ENCODE measurements at places on chromosomes 16 and 17.

- DNase-seq, result no peak
These were observed 220.4 kb upstream of the CACNG5 start for GRCh38 chr17:66614469-66614868.

GRCh38 chr17:70644096-70644495 lies 474.8 kb downstream of the KCNJ2 start:
- no peak for DNase-seq

- DNase-seq, result no peak
These were observed 60.8 kb upstream of the TANC2 start for GRCh38 chr17:62905233-62905632.

GRCh38 chr16:19497176-19497575 lies 24.7 kb downstream of the GDE1 start:
- no peak for DNase-seq

DNA sequence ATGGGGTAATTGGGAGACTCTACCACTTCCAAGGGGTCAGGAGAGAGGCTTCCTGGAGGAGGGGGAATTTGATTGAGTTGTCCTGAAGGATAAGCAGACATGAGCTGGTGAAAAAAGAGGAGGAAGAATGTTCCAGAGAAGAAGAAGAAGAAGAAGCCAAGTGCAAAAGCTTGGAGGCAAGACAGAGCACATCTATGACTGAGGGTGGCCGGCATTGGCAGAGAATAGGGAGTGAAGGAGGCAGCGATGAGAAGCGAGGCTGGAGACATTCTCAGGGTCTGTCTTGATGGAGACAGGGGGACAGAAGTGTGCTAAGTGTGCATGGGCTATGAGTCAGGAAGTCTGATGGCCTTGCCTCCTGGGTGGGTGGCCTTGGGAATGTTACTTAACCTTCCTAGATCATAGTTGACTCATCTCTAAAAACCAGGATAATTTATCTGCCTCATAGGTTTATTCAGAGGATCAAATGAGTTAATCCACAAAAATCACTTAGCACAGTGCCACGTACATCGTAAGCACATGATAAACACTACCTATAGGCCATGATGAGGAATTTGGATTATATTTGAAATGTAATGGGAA lies 171.7 kb downstream of the ABCC12 start:
- DNase-seq, result no peak

DNA sequence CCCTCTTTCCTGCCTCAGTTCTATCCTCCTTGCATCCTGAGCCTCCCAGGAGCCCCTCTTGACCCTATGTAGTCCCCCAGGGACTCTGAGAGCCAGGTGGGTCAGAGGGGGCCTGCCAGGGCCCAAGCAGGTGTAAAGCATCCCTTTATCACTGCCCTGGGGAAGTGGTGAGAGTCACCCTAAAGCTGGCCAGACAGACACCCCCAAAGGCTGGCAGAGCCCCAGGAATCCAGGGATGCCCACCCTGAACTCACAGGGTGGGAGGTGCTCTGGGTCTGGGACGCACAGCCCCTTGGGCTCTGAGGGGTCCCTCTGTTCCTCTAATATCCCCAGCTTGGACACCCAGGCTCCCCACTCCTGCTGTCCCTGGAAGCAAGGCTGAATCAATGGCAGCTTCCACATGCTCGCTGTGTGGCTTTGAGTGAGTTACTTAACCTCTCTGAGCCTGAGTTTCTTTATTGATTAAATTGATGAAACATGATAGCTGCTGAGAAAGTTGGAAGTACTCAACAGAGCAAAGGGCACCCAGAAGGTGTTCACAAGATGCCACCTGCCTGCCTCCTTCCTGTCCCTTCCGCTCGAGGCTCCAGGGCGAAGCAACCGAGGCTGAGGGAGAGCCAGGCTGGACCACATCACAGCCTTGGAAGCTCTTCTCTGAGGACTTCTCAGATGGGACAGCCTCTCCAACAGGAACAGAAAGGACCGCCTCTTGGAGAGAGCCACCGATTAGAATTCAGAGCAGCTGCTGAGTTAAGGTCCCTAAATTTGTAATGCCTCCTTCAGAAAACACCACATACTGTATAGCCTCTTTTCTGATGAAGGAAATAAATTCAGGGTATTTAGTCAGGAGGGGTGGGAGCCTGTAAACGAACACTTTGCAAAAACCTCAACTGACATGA lies 67.1 kb upstream of the DOC2B start:
- no peak for DNase-seq

DNA sequence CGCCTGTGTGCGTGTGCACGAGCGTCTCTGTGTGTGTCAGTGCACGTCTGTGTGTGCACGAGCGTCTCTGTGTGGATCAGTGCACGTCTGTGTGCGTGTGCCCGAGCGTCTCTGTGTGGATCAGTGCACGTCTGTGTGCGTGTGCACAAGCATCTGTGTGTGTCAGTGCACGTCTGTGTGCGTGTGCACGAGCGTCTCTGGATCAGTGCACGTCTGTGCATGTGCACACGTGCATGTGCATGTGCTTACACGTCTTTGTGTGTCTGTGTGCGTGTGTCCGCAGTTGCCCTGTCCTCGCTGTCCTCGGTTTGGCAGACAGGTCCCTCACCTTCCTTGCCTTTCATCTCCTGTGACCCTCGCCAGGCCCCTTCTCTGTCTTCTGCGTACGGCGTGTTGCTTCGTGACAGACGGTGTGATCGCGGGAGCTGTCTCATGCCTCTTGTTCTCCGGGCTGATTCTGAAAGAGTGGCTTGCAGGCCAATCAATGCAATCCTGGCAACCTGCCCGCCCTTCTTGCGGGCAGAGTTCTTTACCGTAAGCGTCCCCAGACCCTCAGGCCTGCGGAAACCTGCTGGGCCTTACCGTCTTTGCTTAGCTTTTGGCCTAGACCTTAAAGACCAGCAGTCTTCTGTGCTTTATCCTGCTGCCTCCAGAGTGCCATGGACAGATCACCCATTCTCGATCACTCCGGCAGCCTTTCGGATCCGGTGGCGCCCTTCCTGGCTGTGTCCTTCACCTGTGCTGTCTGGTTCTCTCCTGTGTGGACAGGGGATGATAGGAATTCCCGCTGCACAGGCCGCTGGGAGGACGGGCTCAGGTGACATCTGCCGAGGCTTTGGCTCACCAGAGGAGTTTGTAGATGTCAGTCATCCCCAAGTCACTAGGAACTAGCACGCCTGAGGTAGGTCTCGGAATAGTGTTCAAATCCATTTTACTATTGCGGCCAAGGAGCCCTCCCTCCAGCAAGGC lies 18.5 kb downstream of the MLYCD start:
- no peak for DNase-seq

- DNase-seq, result peak; percentile 7
These were observed 44.0 kb downstream of the PRAC1 start for GRCh38 chr17:48678141-48678971.

DNA sequence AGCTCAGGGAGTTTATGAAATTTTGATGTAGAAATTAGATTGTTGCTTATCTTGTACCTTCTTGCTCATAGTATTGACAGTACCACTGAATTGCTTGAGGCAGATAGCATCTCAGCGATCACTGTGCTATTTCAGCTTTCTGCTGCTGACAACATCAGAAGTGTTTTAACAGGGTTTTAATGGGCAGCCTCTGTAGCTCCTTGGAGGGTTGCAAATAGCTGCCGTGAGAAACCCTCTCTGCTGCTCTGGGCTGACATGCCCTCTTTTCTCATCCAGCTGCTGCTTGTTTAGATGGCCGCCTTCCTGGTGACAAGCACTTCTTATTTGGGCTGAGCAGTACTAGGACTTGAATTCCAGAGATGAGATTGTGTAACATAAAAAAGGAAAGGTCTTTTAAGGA lies 180.2 kb upstream of the TBX2 start:
- DNase-seq, result no peak

DNA sequence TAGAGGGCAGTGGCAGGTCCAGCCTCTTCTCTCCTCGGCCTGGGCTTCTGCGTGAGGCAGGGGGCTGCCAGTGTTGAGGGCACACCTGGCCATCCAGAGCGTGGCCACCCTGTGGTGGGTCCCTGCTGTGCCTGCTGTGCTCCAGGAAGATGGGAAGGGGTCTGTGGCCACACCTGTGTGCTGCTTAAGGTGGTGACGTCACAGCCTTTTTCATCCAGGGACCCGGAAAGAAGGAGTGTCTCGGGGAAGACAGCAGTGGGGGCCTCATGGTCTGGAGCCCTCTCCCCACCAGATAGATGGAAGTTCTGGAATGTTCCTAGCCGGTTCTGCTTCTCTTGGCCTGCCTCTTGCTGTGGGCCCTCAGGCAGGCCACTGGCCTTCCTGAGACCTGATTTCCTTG lies 36.5 kb downstream of the ACTG1 start:
- DNase-seq, result no peak

DNA sequence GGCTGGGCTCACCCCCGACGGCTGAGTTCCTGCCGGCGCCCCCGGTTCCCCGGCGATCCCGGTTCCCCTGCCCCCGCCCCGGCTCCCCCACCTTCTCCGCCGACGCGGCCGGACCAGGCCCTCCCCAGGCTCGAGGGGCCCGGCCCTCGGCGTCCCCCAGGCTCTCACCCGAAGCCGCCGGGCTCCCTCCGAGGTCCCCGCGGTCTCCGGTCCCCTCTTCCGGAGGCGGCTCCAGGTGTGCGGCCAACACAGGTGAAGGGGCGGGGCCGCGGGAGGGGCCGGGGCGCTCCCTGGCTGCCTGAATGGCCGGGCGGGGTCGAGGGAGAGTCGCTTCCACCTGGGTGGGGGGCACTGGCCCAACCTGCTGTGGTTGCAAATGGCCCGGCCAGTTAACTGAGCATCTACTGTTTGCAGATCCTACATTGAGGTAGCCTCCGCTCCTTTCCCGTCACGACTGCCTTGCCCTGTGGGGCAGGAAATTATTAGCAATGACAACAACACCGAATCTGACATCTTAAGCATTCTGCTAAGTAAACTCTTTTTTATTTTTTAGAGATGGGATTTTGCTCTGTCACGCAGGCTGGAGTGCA lies at the start of gene BICDL2:
Gene BICDL2 (minus strand): TSS at position 219 of the 590 bp plus-strand sequence. CDS start 1,448 bp downstream, outside the sequence.
- no peak for DNase-seq

DNA sequence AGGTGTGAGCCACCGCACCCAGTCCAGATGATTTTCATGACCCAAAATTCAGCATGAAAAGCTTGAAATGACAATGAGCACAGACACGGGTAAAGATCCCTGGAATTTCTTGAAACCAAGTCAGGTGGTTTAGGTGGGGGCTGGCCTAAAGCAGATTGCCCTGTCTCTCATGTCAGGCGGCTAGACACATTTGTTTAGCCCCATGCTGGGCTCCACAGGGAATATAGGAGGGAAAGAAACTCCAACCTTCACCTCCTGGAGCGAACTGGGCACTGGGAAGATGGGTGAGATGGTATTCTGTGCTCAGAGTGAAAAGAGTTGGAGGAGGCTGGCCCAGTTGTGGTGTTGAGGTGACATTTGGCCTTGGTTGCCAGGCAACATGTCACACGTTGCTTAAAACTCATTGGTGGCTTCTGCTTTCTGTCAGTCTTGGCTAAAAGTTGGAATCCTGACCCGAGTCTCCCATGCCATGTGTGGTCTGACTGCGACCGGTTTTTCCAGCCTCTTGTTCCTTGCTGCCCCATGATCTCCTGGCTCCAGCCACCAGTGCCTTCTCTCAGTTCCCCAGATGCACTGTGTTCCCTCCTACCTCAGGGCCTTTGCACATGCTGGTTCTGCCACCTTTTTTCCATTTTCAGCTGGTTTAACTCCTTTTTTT lies 113.7 kb downstream of the ABCC6 start:
- DNase-seq, result no peak

- DNase-seq, result no peak
These were observed 17.7 kb downstream of the HID1 start for GRCh38 chr17:74954665-74955421.

- no peak for DNase-seq
These were observed 12.6 kb upstream of the CDR2 start for GRCh38 chr16:22386976-22387375.
